Lung microvascular endothelial cell (primary cell): ENCODE measurements at places on chromosomes 2 and 18. TPM values are rescaled to one million over a fixed set of nuclear protein-coding genes. Genes with fewer than 3 reads are reported as not detected.
A peak's percentile ranks its signal among the peaks of the same experiment; 100 is the strongest.

BUB1 gene
- 3.4 and 13.9 TPM in 2 replicates for total RNA-seq

GRCh38 chr2:204180649-204181048, 244.1 kb downstream of the ICOS start:
- DNase-seq, result peak; percentile 75

GRCh38 chr18:47420130-47420529, 168.7 kb upstream of the SKOR2 start:
- DNase-seq, result no peak

YWHAQ gene
- total RNA-seq, result 152 and 217 TPM in 2 replicates

GRCh38 chr2:233059547-233059796, 670 bp upstream of the INPP5D start:
- no peak for DNase-seq

CWC22 gene
- 8.1 and 12.5 TPM in 2 replicates for total RNA-seq

DNA sequence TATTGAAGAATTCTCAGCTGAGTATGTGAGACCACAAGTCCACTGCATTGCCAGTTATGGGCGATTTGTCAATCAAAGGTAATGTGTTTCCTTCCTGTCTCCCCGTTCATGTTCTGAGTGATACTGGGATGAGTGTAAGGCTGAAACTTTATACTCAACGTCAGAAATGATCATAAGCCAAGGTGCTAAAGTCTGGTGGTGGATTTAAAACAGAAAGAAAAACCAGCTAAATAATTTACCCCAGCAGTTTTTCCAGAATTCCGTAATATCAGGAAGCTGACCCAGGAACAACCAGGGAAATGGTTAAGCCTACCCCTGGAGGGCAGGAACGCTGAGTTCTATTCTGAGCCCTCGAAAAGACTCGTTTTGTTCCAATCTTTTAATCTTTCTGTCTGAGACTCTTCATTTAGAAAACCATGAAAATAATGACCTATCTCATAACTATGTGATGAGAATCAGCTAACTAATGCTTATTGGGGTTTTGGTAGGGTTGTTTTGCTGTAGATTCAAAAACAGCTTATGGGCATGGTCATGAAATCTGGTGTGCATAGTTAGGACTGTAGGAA, 149.6 kb downstream of the LAMA3 start:
- peak; percentile 54 for DNase-seq

GRCh38 chr2:71948781-71949536, 198.7 kb downstream of the CYP26B1 start:
- DNase-seq, result no peak

MATN3 gene
- 0.20 and 0.87 TPM in 2 replicates for total RNA-seq

DNA sequence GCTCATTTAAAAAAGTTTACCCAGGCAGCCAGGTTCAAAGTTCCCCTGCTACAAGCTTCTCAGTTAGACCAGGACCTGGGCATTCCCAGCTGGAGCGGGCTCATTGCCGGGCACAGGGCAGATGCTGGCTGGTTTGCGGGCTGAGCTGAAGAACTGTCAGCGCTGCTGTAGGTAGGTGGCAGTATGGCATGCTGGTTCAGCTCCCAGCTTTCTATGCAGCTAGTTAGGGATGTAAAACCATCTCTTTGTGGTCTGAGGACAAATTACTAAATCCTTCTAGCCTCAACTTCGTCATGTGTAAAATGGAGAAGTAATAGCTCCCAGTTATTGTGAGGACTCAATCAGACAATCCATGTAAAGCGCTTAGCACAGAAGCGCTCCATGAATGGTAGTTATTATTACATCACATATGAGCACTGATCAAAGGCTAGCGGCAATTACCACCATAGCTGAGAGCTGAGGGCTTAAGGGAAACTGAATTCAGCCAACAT, 2.4 kb upstream of the LDLRAD4 start:
- DNase-seq, result peak; percentile 89

C1QL2 gene
- not detected in 2 replicates for total RNA-seq

NEU2 gene
- not detected in 2 replicates for total RNA-seq

DNA sequence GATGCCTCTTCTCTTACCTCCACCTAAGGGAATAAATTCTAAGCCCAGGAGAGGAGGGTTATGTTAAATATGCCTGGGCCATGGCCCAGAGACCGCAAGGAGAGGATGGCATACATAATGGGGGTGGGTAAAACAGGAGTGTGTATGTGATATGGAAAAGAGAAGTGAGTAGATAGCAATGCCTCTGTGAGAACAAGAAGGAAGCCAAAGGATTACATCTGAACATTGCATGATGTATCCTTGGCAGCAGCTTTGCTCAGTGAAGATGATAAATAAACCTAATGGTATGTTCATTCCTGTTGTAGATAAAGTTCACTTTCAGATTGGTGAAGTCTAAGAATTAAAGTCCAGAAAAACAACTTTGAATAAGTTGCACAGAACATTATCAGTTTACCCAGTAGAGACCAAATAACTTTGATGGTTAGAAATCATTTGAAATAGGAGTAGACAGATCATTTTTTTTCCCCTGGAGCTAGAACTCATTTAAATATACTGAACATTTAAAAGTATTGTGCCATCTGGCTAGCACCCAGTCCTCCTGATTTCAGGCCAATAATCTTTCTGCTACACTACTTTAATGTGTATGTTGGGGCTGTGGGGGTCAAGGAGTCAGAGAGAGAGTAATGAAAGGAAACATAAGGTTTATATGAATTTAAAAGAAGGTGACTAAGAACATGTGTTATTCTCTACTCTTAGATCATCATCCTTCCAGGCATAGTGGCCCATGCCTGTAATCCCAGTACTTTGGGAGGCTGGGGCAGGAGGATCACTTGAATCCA, 231.7 kb downstream of the PARD3B start:
- DNase-seq, result no peak

DNA sequence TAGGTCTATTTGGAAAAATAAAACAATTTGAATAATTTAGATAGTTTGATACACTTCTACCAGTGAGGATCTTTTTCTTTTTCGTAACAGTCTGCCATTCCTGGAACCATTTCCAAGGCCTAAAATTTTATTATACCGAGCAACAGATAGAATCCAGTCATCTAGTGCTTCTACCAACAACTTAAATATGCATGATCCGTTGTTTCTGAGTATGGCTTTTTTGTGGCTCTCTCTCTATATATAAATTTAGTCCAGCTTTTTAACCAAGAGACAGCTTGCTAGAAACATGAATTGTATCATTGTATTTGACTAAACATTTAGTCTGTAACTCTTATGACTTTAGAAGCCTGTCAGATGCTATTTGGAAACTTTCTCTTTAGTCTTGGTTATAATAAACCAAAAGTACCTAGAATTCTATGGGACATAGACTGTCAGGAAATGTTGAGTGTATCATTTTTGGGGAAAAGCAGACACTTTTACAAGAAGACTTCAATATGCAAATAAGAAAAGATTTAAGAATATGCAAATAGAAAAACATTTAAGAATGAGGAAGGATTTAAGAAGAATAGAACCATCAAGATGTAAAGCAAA, 161.4 kb downstream of the ZEB2 start:
- no peak for DNase-seq

DNA sequence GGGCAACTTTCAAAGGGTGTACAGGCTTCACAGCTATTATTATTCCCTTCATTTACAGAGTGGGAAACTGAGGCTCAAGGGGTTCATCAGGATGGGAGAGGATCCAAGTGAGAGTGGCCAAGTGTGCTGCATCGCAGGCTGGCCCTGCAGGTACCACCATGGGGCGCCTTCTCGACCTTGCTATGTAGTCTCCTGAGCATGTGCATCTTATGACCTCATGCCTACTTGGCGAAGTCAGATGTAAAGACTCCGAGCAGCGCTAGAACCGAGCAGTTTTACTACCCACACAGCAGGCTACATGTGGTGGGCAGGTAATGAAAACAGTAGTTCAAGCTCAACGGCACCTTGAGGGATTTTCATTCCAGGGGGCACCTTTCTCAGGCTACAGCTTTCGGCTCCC, 42.0 kb downstream of the TFCP2L1 start:
- DNase-seq, result no peak

GRCh38 chr2:149827585-149828126, 240.1 kb upstream of the MMADHC start:
- peak; percentile 39 for DNase-seq

DNA sequence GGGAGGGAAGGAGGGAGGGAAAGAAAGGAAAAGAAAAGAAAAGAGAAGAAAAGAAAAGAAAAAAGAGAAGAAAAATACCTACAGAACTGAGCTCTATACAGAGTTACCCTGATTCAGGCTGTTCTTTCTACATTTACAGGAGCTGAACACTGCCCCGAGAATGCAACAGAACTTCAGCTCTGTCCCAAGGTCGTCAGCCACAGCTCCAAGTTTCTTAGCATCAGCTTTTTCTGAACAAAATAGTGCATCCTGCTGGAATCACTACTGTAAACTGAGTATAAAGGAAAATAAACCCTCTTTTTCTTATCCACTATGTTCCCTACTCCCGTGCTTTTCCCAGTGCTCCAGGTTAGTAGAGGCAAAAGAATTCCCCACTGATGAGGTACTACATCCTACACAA, 4.7 kb upstream of the PPP4R1 start:
- no peak for DNase-seq

GRCh38 chr2:240397542-240397916, 37.9 kb upstream of the GPC1 start:
- no peak for DNase-seq

DNA sequence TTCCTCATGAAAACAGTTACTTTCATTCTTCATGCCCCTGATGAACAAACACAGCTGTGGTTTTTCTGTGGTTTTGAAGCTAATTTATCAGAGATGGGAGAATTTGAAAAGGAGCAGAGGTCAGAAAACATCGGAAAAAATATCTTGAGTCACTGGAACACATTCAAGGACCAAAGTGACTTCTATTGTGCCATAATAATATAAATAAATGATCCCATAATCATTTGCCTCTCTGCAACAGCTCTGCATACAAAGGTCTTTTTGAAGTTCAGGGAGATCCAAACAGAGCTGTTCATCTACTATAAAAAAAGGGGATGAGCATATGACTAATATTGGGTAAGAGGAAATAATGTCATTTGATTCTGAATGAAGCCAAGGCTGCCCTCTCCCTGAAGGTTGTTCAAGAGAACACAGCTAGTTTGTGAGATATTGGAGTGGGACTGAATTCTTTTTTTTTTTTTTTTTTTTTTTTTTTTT, 201.3 kb upstream of the GALNT5 start:
- peak; percentile 66 for DNase-seq

GRCh38 chr2:46216213-46216612, 81.0 kb upstream of the EPAS1 start:
- DNase-seq, result no peak

DNA sequence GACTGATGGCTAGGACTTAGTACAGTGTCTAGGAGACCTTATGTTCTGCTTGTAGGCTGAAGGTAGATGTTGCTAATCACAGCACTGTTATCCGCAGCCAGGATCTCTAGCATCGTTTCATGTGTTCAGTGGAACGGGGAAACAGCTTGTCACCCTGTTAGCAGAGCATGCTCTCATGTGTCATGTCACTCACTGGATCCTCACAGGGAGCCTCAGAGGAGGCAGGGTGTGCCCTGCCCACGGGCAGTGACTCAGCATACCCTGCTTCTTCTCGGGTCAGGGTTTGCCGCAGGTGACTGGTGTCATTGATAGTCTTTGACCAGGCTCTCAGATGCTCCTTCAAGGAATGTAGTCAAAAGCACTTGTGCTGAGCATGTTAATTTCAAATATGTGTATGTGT, 44.4 kb downstream of the RPIA start:
- no peak for DNase-seq

SLC23A3 gene
- total RNA-seq, result 0.44 and 2.0 TPM in 2 replicates

DNA sequence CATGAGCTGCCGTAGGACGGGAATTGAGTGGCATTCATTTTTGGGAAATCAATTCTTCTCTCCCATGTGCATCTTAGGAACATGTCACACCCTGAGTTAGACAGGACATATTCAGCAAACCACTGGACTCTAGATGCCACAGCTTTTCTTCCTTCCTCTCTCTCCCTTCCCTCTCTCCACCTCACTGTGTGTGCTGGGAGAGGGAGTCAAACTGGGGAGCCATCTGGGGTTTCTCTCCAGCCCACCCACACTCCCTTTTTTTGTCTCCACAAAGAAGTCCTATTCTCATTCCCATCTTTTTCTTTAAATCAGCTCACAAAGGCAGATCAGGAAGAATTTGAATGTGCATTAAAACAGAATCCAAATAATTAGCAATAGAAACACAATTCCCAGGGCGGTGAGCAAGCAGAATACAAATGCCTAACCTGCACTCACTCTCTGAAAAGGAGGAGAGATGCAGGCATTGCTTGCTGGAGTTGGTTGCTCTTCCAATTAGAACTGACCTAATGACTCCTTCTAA, 15.4 kb downstream of the CD28 start:
- DNase-seq, result no peak

DNA sequence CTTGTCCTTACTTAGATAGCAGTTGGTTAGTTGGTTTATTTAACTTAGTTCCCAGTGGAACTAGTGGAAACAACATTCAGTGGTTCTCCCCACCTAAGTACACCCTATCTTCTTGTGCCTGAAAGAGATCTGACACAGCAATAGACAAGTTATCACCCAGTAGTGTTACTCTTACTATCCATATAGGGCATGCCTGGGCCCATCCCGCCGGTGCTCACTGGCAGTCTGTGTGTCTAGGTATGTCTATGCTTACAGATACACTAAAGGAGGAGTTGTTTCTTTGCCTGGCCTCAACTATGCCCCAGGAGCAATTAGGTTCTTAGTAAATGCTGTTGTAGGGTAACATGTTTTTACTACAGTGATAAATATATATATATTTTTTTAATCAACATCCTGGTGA, 12.0 kb upstream of the NRP2 start:
- DNase-seq, result no peak

MBP gene
- 3.5 and 6.9 TPM in 2 replicates for total RNA-seq

DNA sequence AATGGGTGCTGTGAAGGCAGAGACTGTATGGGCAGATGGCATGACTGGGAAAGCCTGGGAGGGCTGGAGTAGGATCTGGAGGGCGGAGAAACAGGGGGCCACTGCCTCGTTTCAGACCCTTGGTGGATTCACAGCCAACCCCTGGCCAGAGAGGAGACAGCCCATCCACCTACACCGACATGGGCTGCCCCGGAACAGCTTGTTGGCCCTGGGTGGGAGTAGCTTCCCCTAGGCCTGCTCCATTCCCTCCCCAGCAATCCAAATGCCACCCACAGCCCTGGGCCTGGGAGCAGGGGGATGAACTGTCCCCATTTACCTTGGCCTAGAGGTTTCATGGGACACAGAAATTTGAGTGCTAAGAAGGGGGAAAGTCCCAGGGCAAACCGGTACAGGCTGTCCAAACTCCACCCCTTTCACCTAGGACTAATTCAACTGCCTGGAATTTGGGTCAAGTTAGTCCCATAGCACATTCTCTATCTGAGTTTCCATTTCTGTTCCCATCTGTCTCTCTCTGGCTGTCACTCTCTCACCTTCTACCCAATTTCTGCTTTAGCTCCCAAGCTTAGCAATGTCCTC, 37.0 kb downstream of the LBH start:
- DNase-seq, result no peak
